ENCODE measurements at places on chromosomes 5 and 9. TPM values are rescaled to one million over a fixed set of nuclear protein-coding genes. Genes with fewer than 3 reads are reported as not detected.
A peak's percentile ranks its signal among the peaks of the same experiment; 100 is the strongest.

The PDGFRB gene
- 0.14 TPM for total RNA-seq

The PCDHB4 gene
- total RNA-seq = 0.04 TPM

The CDKN2B gene
- 2.3 TPM for total RNA-seq

DNA sequence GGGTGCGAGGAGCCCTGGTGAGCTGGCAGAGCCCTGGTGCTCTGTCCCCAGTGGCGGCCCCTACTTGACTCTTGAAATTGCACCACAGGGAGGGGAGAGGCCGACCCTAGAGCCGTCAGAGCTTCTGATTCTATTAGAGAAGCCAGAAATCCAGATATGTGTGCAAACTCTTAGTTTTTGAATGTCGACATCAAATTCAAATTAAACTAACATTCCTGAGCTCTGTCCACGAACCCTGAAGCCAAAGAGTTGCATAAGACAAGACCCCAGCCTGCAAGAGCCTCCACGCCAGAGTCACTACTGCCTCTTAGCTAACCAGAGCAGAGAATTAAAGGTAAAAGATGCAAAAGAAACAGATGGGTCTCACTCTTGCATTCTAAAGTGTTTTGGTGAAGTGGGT, 29.8 kb upstream of the MSX2 start:
- DNase-seq = no peak

GRCh38 chr5:131671409-131671808, 36.4 kb upstream of the RAPGEF6 start:
- DNase-seq = no peak

GRCh38 chr5:156934450-156935211, 28.4 kb downstream of the TIMD4 start:
- no peak for DNase-seq

- no peak for DNase-seq
These were observed 576.1 kb downstream of the TLE4 start for GRCh38 chr9:80147866-80148265.

GRCh38 chr5:88195636-88196035, 73.0 kb downstream of the TMEM161B start:
- no peak for DNase-seq

DNA sequence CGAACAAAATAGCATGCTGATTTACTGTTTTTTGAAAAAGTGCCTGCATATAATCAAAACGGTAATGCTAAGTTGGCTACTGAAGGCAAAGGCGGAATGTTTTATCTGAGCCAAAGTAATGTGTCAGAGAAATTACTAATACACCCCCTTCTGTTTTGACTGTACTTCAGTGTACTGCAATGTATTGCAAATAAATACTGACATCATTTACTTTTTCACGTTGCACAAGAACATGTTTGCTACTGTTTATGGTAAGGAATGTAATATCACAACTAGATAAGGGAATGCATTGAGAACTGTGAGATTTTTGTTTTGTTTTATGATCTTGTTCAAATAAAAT, 813 bp upstream of the AGTPBP1 start:
- no peak for DNase-seq

DNA sequence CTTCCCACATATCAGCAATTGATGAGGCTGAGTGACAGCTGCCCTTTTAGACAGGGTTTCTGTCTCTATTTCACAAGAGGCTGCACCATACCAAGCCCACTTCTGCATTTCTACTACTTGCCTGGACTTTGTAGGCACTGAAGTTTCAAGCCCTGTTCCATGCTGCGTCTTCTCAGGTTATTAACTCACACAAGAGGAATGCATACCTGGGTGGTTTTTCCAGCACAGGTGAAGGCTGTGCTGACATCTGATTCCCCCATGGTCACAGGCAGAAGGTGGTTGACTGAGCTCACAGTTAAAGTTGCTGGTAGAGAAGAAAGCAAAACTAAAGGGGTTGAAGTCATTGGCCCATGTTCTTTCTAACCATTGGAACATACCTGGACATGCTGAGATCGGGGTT, 86.6 kb downstream of the MAMDC2 start:
- DNase-seq = no peak

GRCh38 chr9:7266911-7267595, 509.3 kb downstream of the KDM4C start:
- no peak for DNase-seq

DNA sequence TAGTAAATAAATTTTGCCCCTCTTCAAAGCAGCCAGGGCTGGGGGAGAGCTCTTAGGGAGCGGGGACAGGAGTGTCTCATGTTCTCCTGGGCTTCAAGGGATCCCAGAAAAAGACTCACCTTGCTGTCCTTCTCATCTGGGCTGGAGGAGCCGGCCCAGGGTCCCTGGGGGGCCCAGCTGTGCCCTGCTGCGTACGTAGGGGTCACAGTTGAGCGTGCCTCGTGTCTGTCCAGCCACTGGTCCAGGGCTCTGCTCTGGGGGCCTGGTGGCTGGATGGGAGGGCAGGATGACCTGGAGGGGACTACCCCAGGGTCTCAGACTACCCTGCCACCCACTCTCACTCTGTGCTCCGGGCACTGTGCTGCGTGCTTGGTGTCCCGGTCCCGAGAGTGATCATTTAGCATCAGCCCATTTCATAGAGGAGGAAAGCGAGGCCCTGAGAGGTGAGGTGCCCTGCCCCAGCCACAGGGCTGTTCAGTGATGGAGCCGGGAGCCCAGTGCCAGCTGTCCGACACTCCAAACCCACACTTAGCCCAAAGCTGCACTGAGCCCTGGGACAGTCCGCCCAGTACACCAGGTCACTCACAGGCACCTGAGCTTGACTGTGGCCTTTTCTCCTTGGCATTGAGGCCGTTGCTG, 26.2 kb upstream of the TDRD7 start:
- DNase-seq = no peak

GRCh38 chr5:75677607-75678006, 39.6 kb downstream of the POC5 start:
- DNase-seq = peak; percentile 78

- no peak for DNase-seq
These were observed 63.2 kb upstream of the IQGAP2 start for GRCh38 chr5:76339919-76340318.

DNA sequence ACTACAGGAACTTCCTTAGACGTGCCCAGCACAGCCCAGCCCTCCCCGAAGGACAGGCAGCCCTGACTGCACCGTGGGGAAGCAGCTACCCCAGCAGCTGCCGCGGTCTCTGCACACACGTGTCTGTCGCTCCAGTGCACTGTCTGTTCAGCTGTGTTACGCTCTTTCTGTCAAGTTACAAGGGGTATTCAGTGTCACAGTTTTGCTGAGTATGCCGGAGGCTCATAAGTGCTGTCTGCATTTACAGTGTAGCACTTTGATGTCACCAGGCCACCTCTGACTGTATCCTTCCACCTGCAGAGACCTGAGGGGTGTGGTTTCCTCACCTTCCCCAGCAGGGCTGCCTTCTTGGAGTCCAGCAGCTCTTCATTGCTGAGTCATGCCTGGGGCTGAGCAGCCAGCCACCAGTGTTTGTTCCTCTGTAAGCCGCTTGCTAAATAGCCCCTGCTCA, 126.8 kb downstream of the EHMT1 start:
- no peak for DNase-seq

- no peak for DNase-seq
These were observed 223.0 kb downstream of the GABBR2 start for GRCh38 chr9:98485706-98486105.

DNA sequence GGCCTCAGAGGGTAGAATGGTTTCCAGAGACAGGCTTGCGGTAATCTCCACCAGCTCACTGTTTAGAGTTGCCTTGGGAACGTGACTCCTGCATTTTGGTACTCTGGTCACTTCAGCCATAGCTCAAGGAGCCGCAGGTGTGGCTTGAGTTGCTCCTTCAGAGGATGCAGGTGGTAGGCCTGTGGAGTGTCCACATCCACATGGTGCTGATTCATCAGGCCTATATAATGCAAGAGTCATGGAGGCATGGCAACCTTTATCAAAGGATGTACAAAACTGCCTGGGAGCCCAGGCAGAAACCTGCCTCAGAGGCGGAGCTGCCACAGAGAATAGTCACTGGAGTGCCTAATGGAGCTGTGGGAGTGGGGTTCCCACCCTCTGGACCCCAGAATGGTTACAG, 114.2 kb downstream of the ANXA1 start:
- no peak for DNase-seq

- DNase-seq = no peak
These were observed 102.2 kb upstream of the TARS1 start for GRCh38 chr5:33338336-33339110.

GRCh38 chr9:131697908-131698617, 41.8 kb downstream of the RAPGEF1 start:
- DNase-seq = no peak

- DNase-seq = no peak
These were observed 1613.8 kb downstream of the MAT2B start for GRCh38 chr5:165119175-165119574.

- DNase-seq = peak; percentile 67
These were observed 18.7 kb upstream of the PTPDC1 start for GRCh38 chr9:94065535-94065961.

Data from pulmonary artery endothelial cell (primary cell).